Activated T-helper 1 cell treated with Interleukin-2 at 50 U/mL for 16 hours (primary cell): ENCODE measurements at places on chromosomes 7 and 10.

DNA sequence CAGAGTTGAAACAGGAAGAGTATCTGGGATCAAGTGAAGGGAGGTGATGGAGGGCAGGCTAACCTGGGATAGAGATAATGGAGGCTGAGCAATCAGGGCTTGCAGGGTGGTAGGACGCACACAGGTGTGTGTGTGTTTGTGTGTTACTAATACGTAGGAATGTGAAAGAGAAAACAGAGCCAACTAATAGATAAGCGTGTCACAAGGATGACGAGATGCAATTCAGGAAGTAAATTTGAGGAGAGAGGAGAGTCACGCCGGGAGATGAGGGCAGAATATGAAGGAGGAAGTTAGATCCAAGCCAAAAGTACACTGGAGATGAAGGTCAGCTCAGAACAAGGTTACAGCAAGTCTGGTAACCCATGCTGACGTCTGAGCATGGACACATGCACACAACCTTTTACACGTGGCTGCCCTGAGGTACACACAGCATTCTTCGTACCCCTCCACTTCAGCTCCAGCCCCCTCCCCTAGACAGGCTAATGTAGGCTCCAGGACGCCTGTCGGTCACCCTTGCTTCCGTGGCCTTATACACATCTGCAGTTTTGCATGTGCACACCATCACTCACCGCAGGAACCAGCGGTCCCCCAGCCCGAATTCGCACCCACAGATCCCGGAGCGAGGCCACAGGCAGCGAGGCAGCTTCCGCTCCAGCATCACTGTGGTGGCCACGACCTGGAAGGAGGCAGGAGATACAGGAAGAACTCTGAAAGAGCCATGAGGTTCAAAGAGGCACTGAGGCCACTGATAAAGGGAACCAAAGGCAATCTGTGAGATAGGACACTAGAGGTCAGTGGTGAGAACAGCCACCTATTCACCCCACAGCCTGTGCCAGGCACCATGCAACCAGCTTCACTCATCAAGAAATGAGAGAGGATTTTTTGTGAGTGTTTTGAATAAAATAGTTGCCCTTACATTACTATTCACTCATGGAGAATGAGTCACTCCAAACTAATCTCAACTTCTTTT lies 23.7 kb upstream of the TRPV6 start:
- no peak for DNase-seq

- no peak for DNase-seq
Observed at GRCh38 chr10:31031205-31031557, 484 bp downstream of the ZNF438 start.

DNA sequence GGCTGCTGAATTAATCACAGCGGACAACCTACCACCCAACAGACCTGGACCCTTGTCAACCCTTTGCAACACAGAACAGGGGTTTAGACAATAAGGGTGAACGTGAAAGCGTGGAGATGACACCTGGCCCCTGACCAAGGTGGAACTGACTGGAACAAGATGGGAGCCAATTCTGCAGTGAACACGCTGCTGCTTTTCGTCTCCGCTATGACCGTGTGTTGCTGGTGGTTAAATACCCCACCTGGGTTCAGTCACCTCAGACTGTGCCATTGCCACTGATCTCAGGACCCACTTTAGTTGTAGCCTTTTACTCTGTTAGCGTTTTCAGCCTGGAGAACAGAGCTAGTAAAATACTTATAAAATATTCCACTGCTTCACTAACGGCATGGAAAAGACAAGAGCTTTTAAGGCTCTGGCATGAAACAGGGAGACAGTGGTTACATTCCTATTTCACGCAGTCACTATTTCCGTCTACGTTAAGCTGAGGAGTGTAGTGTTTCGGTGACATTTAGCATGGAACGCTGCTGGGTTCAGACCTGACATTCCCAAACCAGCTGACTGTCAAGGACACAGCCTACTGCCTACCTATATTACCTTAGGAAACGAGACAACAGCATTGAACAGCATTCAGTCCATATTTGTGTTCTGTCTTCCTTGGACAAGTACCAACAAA lies 119.5 kb upstream of the PRSS1 start:
- DNase-seq, result no peak

DNA sequence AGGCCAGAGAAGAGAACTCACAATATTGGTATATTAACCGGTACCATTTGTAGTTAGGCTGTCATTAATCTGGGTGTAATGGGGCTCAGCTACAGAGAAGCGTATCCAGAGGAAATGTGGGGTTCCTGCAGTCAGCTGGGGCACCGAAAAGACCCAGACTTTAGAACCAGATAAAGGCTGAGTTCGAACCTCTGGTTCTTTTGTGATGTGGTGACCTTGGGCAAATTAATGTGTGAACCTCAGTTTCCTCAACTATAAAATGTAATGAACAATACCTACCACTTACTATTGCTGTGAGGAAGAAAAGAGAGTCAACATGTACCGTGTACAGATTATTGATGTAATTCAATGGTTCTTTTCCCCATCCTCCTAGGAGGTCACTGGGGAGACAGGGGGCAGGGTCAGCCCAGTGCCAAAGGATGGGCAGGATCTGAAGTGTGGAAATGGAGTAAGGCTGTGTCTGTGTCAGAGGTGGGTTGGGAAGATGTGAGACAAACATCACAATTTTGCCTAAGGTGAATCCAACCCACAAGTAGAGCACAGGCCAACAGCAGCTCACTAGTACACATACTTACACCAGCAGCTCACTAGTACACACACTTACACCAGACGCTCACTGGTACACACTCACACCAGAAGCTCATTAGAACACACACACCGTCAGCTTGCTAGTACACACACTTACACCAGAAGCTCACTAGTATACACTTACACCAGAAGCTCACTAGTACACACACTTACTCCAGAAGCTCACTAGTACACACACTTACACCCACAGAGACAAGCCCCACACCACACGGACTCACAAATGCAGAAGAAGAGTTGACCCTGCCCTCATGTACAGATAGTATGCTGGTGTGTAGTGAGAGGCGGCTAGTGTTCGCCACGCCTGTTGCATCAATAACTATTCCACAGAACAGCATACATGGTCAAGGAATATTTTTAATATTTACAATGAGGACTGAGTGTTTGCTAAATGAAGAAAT lies 28.0 kb downstream of the PRSS2 start:
- DNase-seq, result no peak

GRCh38 chr10:120156614-120157274 lies 264.2 kb downstream of the SEC23IP start:
- DNase-seq, result no peak

DNA sequence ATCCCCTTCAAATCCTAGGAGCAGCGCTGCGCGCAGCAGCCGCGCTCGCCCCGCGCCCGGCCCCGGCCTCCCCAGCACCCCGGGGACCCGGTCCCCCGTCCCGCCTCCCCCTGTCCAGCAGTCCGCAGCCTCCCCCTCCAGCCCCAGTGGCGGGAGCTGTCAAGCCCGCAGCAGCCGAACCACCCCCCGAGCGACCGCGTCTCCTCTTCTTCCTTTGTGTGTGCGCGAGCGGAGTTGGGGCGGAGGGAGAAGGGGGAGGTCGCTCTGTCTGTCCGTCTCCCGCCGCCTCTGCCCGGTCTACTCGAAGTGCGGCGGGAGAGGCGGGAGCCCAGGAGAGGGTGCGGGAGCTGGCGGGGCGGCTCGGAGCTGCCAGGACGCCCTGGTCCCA lies 375 bp upstream of the CHN2 start:
- DNase-seq, result no peak

DNA sequence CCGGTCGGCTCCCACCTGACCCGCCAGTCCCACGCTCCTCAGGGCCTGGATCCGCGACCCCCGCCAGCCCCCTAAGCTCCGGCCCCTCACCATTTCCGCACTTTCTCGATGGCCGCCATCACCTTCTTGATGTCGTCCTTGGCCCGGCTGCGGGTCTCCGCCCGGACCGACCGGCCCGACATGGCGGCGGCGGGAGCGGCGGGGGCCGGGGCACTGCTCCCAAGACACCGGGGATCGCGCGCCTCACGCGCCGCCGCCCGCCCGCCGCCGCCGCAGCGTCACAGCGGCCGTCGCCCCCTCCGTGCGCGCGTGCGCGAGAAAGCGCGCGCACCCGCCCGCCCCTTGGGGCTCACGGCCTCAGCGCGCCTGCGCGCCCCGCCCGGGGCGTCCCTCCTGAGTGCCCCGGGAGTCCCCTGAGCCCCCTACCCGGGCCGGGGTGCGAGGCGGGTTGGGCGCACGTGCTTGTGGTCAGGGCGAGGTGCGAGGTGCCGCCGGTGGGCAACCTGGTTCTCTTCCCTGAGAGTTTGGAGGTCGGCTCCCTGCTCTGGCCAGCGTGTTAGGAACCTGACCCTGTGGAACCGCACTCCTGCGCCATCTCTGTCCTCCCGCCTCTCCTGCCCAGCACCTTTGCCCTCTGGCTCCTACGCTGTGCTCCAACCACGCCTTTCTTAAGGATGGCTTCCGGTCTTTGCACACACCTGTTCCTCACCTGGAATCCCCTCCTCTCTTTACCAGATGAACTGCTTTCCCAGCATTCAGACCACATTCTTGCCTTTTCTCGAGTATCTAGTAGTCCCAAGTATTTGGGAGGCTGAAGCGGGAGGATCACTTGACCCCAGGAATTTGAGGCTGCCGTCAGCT lies at the start of gene BCL7B:
TSS of gene BCL7B (minus strand) at position 294 of the 861 bp plus-strand sequence. CDS start at position 182, 112 bp downstream.
- peak; percentile 74 for DNase-seq

DNA sequence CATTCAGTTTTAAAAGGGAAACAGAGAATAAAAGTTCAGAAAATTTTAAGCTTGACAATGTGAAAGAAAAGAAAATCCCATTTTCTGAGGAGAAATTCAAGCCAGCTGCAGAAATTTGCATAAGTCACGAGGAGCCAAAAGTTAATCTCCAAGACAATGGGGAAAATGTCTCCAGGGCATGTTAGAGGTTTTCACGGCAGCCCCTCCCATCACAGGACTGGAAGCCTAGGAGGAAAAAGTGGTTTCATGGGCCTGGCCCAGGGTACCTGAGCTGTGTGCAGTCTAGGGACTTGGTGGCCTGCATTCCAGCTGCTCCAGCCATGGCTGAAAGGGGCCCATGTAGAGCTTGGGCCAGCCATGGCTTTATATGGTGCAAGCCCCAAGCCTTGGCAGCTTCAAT lies 59.6 kb upstream of the NXPH1 start:
- DNase-seq, result no peak

GRCh38 chr7:69935107-69935506 lies 336.8 kb downstream of the AUTS2 start:
- DNase-seq, result no peak

GRCh38 chr7:128447941-128448564 lies 7.6 kb upstream of the HILPDA start:
- no peak for DNase-seq

- no peak for DNase-seq
Observed at GRCh38 chr10:123157210-123157609, 3.0 kb downstream of the BUB3 start.

DNA sequence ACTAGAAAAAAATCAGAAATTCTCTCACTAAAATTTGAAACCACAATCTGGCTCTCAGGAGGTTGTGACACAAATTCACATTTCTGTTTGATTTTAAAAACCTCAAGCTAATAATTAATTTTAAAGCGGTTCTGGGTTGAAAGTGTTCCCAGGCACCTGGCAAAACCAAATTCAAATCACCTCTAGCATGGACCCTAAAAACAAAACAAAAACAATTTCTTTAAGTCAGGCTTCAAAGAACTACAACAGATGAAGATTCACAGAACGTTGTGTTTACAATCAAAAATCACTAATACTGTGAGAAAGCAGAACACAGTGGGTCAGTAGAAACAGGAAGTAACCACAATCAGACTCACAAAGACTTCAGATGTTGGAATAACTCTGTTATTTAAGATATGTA lies 7.2 kb upstream of the RELN start:
- no peak for DNase-seq

- no peak for DNase-seq
Observed at GRCh38 chr10:49290131-49290530, 8.8 kb upstream of the C10orf71 start.

DNA sequence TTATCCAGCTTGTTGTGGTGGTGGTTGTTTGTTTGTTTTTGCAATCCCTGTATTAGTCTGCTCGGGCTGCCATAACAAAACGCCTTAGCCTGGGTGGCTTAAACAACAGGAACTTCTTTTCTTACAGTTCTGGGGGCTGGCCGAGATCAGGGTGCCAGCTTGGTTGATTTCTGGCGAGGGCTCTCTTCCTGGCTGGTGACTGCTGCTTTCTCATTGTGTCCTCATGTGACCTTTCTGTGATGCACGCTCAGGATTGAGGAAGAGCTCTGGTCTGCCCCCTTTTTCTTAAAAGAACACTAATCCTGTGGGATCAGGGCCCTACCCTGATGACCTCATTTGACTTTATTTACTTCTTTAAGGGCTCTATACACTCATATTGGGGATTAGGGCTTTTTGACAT lies 107.1 kb upstream of the NRP1 start:
- DNase-seq, result no peak

DNA sequence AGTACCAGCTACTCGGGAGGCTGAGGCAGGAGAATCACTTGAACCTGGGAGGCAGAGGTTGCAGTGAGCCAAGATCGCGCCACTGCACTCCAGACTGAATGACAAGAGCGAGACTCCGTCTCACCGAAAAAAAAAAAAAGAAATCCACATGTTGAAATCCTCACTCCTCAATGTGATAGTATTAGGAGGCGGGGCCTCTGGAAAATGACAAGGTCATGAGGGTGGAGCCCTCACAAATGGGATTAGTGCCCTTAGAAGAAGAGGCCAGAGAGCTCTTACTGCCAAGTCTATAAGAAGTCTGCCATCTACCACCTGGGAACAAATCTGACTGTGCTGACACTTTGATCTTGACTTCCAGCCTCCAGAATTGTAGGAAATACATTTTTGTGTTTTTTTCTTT lies 10.6 kb downstream of the MMD2 start:
- no peak for DNase-seq

GRCh38 chr10:11197266-11197712 lies 179.6 kb downstream of the CELF2 start:
- DNase-seq, result no peak

- no peak for DNase-seq
Observed at GRCh38 chr10:24920907-24921881, 31.2 kb downstream of the PRTFDC1 start.

DNA sequence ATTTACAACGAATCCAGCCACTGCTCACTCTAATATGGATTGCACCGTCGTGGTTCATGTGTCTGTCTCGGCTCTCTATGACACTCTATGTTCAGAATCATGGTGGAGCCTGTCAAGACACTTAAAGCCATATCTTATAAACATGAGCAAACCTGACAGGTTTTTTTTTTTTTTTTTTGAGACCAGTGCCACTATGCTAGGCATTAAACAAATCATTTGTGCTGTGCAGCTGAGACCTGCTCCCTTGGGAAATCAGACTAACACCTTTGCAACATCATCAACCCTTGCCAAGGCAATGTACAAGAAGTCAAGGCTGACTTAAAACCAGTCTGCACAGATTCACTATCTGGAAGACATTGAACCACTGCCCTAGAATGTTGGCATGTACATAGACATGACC lies 181.2 kb upstream of the ANK3 start:
- DNase-seq, result no peak

GRCh38 chr10:653991-654646 lies 35.3 kb downstream of the DIP2C start:
- no peak for DNase-seq

DNA sequence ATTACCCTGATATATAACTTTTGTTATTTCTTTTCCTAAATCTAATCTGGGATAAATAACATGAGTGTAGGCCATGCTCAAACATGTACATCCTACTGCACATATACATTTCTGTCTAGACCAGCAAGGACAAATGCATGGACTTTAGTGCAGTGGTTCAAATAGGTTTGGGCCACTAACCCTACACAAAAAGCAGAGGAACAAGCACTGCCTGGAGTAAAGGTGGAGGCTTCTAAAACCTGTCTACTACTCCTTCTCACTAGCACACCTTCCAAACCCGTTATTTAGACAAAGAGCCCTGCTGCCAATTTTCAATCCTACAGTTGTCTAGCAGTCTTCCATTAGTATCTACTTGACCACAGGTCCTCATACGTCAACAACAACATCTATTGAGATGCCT lies 34.8 kb downstream of the SGCE start:
- DNase-seq, result no peak
